ENCODE measurements at places on chromosomes 3 and 15. TPM values are rescaled to one million over a fixed set of nuclear protein-coding genes. Genes with fewer than 3 reads are reported as not detected.

The DNAJA4 gene
- total RNA-seq, result 32.1 TPM

- no peak overlapping the region for H3K4me3 ChIP-seq
- peak overlapping the region; percentile 76 for H3K27ac ChIP-seq
- H3K36me3 ChIP-seq, result no peaks in the 10 kb centered on the region
- H3K4me1 ChIP-seq, result peaks cover 25% of the 10 kb centered on the region
- no peaks in the 10 kb centered on the region for H3K27me3 ChIP-seq
- no peak for DNase-seq
Measured at GRCh38 chr15:71610728-71611552, 199.4 kb upstream of the NR2E3 start.

DNA sequence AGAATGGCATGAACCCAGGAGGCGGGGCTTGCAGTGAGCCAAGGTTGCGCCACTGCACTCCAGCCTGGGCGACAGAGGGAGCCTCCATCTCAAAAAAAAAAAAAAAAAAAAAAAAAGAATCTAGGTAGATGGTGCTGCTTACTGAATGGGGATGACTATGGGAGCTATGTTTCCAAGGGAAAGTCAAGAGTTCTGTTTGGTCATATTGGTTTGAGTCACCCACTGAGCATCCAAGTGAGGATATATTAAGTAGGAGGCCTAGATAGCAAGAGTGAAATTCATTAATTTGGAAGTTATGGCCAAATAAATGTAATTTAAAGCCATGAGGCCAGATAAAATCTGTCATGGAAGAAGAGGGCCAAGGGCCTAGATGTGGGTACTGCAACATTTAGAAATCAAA is 9.0 kb upstream of the UACA start:
- H3K36me3 ChIP-seq, result no peaks in the 10 kb centered on the region
- H3K27me3 ChIP-seq, result no peaks in the 10 kb centered on the region
- H3K27ac ChIP-seq, result no peak overlapping the region

- peaks cover 3% of the 10 kb centered on the region for H3K36me3 ChIP-seq
- DNase-seq, result peak; percentile 79
- H3K27ac ChIP-seq, result no peak overlapping the region
- H3K4me1 ChIP-seq, result no peaks in the 10 kb centered on the region
- no peaks in the 10 kb centered on the region for H3K27me3 ChIP-seq
Measured at GRCh38 chr3:53089511-53089910, 40.7 kb downstream of the RFT1 start.

The AADACL2 gene
- 0.62 TPM for total RNA-seq

The C15orf62 gene
- total RNA-seq, result 0.51 TPM

All from prostate gland (tissue), 2 donors.